CD4-positive, alpha-beta T cell treated with Interleukin-15 for 1 hour (primary cell): ENCODE measurements at places on chromosomes 2 and 18.

- DNase-seq, result no peak
Measured at GRCh38 chr2:165911231-165911630, 42.3 kb downstream of the TTC21B start.

GRCh38 chr2:127049927-127050802 is 56.8 kb downstream of the BIN1 start:
- peak; percentile 36 for DNase-seq

DNA sequence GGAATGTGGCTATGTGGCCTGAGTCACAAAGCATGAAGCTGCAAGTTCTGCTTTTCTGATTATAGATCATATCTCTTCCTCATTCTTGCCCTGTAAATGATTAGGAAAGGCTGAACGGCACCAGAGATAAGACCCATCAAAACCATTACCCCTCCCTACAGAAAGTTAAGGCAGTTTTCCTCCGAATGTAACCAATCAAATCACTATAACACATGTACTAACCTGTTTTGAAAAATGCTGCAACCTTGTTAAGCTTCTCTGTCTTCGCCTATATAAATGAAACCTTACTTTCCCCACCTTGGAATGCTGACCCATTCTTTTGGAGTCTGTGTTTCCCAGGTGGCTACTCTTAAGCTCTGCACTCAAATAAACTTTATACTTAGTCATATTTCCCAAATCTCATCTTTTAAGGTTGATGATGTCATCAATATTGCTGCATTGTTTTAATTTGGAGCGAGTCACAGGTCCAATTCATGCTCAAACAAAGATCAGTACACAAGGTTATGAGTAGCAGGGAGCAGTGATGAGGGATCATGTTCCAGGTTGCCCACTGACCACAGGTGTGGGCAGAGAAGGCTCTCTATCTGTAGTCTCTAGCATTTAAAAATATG is 662.3 kb downstream of the IRS1 start:
- no peak for DNase-seq

- no peak for DNase-seq
Measured at GRCh38 chr2:230885463-230886130, 20.9 kb downstream of the ITM2C start.

- DNase-seq, result peak; percentile 88
Measured at GRCh38 chr2:231613663-231614558, 21.2 kb downstream of the TEX44 start.

GRCh38 chr18:68150961-68151360 is 563.9 kb downstream of the TMX3 start:
- DNase-seq, result no peak

GRCh38 chr2:238636269-238637073 is 209.7 kb downstream of the ASB1 start:
- DNase-seq, result no peak

DNA sequence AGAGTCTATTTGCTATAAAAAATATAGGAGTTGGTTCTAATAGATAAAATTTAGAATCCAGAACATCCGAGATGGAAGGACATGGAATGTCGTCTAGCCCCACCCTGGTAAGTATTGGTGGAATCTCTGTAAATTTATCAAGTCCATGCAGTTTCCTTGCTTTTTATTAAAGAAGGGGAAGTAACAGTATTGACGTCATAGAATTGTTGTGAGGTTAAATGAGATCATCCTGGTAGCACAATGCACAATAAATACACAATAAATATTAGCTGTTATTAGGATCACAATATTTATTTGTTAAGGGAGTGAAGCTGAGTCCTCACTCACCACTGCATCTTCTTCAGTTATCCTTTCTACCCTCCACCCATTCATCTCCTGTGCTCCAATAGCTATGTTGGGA is 16.7 kb upstream of the TMEM177 start:
- DNase-seq, result no peak

DNA sequence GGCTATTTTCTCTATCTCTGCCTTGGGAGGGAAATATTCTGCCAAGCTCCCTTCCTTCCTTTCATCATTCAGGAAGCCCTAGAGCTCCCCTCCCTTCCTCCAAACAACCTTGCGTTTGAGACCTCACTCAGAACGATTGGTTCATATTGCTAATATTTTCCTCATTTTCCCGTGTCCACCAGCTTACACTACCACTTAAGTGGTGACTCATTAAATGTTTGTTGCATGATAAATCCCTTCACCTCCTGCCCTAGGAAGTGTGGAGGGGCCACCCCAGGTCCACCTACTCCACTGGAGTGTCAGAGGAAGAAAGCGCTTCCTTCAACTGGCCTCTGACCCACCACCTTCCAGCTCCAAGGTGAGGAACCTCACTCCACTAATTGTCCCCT is 2.3 kb upstream of the LPIN2 start:
- DNase-seq, result no peak

- DNase-seq, result no peak
Measured at GRCh38 chr2:225177098-225177497, 134.8 kb upstream of the DOCK10 start.

GRCh38 chr2:98743835-98744234 is 12.9 kb upstream of the MGAT4A start:
- no peak for DNase-seq

- no peak for DNase-seq
Measured at GRCh38 chr2:168567836-168568235, 111.8 kb downstream of the CERS6 start.

- no peak for DNase-seq
Measured at GRCh38 chr2:235325151-235325550, 168.7 kb upstream of the AGAP1 start.

DNA sequence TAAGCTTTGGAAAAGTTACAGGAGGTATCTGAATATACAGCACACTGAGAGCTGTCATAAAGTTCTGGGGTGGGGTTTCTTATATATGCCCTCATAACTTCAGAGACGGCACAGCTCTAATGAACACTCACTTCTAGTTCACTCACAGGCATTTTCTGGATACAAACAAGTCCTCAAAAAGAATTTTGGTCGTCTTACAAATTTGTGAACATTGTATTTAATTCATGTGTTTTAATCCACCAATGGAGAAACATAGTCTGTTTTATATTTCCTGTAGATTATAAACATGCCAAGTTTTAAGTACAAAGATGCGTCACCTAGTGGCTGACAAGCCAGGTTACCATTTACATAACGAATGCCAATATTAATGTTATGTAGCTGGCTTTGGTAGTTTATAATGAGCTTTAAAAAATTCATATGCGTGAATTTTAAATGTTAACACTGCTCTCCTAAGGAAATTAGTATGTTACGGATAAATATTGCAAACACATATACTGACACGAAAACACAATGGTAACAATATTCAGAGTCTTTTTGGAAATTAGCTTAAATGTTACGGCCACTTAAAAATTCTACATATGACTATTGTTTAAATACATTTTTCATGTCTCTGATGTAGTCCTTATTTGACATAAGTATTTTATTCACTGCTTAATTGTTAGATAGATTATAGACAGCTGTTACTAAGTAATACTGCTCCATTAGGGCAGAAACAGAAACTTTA is 2.5 kb downstream of the COL3A1 start:
- DNase-seq, result no peak

DNA sequence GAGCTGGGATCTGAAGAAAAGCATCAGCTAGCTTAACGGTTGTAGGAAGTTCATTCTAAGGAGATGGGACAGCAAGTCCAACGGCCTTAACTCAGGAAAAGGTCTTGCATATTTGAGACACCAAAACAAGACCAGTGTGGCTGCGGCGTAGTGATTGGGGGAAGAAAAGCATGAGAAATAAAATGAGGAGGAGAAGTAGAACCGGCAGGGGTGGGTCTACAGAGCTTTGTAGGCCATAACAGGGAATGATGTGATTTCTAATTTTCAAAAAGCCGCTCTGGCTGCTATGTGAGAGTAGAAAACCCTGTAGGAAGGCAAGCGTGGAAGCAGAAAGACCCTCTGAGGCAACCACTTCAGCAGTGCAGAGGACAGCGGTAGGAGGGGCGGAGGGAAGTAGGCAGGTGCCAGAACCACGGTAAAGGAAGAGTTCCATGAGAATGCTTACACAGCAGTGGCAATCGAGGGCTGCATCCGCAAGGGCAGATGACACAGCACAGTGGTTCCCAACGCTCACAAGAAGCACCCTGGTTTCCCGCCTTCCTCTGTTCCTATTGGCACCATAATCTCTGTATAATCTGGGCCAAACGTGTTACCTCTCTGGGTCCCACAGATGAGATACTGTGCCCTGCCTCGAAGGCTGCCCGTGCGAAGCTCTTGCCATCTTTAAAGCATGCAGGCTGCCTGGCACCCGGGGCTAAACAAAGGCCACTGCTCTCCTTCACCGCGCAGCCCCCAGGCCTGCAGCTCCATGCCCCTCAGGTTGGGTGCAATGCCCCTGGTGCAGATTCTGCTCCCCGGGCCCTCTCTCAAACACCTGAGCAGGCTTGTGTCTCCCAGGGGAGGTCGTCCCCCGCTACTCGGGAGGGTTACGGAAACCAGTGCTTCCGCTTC is 795 bp downstream of the ANKRD39 start:
- peak; percentile 38 for DNase-seq

- no peak for DNase-seq
Measured at GRCh38 chr2:161113693-161114575, 46.3 kb upstream of the TANK start.

- DNase-seq, result no peak
Measured at GRCh38 chr2:194705398-194705797, 951.6 kb upstream of the SLC39A10 start.

DNA sequence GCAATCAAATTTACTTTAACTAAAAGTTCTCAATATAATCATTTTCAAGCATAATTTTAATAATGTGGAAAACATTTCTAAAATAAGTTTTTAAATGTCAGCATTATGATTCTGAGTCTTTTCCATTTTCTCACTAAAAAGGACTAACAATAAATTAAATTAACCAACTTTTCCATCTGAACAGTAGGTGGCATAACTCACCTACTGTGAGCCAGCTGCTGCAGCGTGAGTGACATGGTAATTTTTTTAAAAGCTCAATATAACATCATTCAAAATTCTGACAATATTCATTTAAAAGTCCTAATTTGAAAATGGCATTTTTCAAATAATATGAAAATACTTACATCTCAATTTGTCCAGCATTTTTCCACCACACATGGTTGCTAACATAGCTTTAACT is 66.5 kb downstream of the DTNB start:
- no peak for DNase-seq

DNA sequence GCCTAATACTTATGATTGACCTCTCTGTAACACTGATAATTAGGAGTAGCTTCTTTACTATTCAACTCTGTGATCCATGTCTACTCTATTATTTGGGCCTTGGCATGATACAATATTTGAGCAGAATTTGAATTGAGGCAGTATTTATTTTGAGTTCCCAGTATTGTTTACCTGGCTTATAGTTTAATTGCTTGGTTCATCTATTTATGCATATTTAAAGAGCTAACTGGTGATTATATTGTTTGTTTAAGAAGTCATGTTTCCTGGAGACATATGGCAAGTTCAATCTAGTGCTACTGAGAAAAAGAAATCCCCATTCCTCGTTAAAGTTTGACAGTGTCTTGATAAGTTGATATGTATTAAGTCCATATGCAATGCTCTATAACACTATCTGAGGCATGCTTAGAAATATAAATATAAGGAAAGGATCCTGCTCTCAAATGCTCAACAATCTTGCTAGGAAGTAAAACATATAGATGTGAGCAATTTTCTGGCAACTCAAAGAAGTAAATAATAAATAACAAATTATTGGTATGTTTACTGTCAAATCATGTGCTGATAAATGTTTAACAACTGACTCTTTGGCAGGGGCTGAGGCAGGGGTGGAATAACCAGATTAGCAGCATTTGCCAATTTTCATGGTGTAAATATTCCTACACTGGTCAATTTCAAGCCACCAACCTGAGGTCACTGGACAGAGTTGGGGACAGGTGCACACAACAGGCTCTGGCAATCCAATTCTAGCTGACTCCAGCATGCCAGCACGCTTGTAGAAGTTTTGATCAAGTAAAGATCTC is 430.2 kb upstream of the PIK3C3 start:
- no peak for DNase-seq

- DNase-seq, result no peak
Measured at GRCh38 chr2:104866122-104866864, 12.4 kb downstream of the POU3F3 start.

GRCh38 chr2:31813016-31813415 is 197.8 kb downstream of the MEMO1 start:
- no peak for DNase-seq

DNA sequence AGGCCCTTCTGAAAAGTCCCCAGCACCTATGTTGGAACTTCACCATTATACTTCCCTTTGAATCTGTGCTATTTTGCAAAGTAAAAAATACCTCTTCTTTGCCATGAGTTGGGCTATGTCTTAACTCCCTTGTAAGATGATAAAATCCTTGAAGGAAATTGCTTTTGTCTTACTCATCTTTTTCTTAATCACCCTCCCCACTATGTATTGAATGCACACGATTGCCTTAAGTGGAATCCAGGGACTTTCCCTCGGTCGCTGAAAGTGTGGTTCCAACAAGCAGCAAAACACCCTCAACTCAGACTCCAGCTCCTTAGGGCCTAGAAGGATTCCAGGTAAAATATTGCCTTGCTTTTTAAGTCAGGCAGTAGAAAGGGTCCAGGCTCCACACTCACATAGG is 173.2 kb upstream of the ARL4C start:
- no peak for DNase-seq

GRCh38 chr2:26983746-26984145 is 13.3 kb downstream of the MAPRE3 start:
- DNase-seq, result no peak

- DNase-seq, result no peak
Measured at GRCh38 chr18:46388286-46388685, 268.7 kb downstream of the LOXHD1 start.

DNA sequence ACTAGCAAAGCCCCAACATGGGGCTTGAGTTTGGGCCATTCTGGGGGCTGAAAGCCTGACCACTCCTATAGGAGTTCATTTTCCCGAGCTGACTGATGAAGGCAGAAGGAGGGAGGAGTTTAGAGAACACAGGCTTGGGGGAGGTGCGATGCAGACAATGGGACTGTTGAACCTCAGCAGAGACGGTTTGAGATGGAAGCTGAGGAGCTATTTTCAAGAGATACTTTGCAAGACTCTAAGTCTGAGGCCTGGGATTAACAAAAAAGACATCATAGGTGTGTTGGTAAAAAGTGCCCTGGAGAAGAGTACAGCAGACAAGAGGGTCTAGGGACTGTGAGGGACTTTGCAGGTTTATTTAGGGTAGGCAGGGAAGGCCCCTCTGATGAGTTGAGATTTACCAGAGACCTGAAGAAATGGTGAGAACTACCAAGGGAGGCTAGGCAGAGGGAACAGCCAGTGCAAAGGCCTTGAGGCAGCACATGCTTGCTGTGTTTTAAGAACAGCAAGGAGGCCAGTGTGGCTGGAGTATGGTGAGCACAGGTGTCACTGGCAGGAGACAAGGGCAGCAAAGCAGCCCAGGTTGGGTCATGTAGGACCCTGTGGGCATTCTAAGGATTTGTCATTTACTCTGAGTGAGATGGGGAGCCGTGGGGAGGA is 31.6 kb downstream of the PCBP1 start:
- no peak for DNase-seq

GRCh38 chr2:129239141-129239540 is 740.3 kb upstream of the RAB6C start:
- DNase-seq, result no peak

DNA sequence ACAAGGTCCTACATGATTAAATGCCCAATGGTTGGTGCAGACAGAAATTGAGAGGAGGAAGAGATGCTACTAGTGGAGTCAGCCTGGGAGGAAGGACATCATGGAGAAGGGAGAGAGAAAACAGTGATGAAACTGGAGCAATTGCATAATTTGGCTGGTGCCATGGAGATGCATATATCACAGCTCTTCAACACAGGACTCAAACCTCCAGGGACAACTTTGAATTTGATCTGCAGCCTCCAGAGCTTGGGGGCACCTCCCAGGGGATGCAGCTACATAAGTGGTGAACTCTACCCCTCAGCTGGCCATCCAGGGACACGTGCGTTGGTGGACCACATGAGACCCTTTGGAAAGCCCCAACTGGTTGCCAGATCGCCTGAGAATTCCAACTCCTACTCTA is 80.4 kb downstream of the CTAGE1 start:
- no peak for DNase-seq
